ENCODE measurements at places on chromosomes 1 and 21.

DNA sequence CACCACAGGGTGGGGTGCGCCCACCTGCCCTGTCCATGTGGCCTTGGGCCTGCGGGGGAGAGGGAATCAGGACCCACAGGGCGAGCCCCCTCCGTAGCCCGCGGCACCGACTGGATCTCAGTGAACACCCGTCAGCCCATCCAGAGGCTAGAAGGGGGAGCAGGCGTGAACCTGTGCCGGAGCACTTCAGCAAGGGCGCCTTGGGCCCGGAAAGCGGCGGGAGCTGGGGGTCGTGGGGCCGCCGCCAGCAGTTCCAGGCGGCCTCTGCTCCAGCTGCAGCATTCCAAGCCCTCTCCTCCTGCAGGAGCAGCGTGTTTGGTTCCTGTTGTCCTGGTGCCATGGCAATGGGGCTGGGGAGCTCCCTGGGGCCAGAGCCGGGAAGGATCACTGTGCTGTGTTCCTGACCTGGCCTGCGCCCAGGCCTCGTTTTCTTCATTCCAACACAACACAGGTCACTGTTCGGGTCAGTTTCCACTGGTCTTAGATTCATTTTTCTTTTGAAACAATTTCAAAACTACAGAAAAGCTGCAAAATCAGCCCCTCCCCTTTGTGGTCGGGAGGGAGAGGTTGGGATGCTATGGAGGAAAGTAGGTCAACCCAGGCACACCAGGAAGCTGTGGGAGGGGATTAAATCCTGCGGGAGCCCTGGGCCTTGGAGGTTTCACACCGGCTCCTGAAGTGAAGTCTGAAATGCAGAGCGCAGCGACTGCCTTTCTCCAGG, 18.8 kb downstream of the SLX9 start:
- no peak for DNase-seq

DNA sequence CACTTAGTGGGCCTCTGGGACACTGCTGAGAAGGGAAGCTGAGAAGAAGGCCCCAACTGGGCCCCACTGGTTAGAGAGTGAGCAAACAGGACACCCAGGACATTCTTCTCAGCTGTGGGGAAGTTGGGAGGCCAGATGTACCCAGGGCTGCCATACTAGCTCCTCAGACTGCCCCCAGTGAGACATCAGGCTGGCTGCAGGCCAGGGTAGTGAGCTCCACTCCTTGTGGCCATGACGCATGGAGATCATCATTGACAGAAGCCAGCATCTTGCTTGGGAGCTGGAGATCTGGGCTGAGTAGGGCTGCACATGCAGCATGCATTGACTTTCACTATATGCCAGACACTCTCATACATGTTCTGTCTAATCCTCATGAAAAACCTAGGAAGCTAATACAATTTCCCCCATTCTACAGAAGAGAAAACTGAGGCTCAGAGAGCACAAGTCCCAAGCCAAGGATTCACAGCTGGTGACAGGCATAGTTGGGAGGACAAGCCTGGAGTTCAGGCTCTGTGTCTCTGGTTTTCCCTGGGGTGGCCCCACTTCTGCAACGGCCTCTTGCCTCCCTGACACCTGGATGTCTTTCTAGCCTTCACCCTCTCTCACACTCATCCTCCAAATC, 24.1 kb upstream of the MYCL start:
- DNase-seq: no peak

DNA sequence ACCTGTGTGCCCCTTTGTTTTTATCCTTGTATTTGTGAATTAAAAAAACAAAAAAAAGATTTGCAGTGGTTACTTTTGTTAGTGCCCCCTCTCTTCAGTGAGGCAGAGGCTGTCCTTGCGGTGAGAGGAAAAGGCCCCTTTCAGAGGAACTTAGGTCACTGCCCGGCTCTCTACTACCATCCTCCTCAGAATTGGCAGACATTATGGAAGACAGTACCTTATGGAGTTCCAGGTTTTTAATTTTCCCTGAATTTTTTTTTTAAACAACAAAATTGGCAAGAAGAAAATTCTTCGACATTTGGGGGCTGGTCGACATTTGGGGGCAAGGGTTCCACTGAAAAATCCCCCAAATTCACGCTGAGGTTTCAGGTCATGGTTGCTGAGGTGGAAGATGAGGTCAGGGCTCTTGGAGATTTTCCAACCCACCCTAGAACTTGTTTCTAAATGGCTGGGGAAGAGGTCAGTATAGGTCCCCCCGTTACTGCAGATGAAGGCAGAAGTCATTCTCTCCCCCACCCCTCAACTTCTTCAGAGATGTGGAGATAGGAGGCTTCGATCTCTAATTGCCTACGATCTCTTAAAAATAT, 5.3 kb downstream of the RXFP4 start:
- DNase-seq: no peak

- no peak for DNase-seq
These were observed 105.0 kb downstream of the PRRX1 start for GRCh38 chr1:170768929-170769328.

- no peak for DNase-seq
These were observed 68.4 kb upstream of the ZNF281 start for GRCh38 chr1:200478239-200478623.

- no peak for DNase-seq
These were observed 50.5 kb downstream of the PEX14 start for GRCh38 chr1:10525208-10525607.

Data from WTC11 (cell line).